ENCODE measurements at places on chromosomes 4 and X.

DNA sequence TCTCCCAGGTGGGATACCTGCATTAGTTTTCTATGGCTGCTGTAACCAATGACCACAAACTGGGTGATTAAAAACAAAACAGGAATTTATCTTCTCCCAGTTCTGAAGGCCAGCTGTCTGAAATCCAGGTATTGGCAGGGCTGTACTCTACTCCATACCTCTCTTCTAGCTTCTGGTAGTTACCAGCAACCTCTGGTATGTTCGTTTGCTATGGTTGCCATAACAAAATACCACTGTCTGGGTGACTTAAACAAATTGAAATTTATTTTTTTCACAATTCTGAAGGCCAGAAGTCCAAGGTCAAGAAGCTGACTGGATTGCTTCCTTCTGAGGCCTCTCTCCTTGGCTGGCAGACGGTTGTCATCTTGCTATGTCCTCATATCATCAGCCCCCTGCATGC is 642.1 kb upstream of the TENM3 start:
- DNase-seq, result no peak

DNA sequence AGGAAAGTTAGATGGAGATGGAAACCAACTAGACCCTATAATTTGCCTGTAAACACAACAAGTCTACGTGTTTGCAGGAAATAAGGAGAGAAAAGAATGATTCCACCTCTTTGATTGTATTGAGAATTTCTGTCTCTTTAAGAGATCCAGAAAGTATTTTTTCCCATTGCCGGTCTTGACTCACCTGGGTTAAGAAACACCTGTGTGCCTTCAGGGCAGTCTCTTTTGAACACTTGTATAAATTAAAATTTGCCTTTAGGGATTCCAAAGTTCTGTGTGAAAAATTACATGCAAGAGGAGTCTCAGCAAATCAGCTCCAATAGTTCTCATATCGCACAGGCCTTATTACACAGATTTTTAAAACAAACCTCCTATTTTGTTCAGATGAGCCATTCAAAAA is 46.0 kb upstream of the SMAD1 start:
- no peak for DNase-seq

DNA sequence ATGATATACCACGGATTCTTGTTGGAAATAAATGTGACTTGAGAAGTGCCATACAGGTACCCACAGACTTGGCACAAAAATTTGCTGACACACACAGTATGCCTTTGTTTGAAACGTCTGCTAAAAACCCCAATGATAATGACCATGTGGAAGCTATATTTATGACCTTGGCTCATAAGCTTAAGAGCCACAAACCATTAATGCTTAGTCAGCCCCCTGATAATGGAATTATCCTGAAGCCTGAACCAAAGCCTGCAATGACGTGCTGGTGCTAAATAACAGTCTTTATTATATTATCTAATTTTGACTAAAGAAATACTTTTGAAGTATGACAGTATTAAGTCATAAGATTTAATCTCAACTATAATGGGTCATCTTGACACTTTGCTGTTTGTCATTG is 18.9 kb downstream of the RAB33B start:
- no peak for DNase-seq

DNA sequence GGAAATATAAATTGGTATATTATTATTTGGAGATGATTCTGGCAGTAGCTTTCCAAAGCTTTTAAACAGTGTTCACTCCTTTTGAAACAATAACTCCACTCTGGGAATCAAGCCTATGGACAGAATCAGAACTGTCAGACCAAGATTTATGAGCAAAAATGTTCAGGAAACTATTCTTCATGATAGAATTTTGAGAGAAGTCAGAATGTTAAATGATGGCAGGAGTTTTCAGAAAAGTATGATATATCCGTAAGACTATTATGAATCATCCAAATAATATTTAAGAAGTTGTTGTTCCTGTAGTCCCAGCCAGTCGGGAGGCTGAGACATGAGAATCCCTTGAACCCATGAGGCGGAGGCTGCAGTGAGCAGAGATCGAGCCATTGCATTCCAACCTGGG is 50.5 kb upstream of the ADGRG2 start:
- no peak for DNase-seq

GRCh38 chr4:7328913-7329638 is 105.7 kb downstream of the PSAPL1 start:
- no peak for DNase-seq

DNA sequence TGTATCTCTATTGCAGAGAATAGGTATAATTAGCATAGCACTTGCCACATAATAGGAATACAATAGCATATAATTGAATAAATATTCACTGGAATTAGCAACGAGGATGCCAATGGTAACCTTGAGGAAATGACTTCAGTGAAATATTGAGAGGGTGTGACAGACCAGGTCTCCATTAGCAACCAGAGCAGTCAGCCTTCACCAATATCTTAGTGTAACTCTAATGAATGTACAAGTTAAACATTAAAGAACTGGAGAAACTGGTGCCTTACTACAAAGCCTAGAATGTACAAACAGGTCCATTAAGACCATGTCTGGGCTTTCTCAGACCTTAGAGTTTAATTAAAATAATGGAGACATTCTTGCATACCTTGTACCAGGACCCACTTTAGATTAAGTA is 143.0 kb downstream of the MAGEB17 start:
- no peak for DNase-seq

DNA sequence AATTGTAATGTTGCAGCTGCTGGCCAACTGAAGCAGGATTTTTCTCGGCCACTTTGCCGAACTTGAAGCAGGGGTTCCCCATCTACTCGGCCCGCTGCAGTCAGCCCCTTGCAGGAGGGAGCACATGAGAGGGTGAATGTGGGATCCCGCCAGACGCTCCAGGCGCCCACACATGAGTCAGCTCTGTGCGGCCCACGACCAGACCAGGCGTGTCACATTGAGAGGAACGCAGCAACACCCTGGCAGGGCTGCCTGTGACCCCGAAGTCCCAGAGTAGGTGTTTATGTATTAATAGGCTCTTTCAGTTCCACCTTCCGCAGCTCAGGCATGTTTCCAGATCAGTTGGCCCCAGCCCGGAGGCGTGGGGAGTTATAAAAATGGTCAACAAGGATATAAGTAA is 344.7 kb upstream of the PABPC4L start:
- DNase-seq, result no peak

DNA sequence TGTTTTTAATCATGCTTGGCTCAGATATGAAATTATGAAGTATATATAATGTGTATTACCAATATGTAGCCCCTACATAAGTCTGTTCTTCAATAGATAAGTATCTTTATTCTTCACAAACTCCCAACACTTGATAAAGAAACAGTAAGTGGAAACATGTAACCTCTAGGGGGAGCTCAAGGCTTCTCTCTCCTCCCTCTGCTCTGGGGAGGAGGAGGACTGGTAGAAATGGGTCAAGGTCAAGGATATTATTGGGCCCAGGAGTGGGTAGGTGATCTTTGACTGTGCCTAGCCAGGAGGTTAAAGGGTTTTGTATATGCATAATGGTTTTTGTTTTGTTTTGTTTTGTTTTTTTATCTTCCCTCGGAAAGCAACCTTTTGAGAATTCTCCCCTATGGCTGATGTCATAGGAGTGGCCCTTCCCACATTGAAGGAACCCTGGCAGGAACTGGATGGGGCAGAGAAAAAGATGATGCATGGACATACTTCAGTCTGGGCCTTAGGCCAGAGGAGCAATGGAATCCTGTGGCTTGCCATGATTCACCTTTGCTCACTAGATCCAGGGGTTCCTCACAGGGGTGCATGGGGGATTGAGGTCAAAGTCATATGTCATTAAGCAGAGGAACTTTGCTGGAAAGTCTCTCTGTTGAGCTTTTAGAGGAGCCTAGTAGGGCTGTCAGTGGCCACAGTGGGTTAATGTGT is 460.3 kb downstream of the MID1IP1 start:
- no peak for DNase-seq

DNA sequence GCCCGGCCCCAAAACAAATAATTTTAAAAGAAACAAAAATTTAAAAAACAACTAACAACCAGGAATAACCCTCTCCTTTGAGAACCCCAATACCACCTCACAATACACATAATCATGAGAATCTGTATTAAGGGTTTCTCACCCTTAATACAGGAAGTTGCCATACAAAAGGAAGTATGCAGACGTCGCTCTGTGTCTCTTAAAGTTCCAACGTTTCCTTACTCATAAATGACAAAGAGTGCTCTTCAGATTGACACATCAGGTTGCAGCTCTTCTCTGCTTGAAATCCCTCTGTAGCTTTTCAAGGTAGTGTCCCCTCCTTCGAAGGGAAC is 73.9 kb upstream of the IRF2 start:
- DNase-seq, result no peak

- no peak for DNase-seq
Observed at GRCh38 chr4:58274553-58274952, 1164.4 kb upstream of the IGFBP7 start.

GRCh38 chr4:16677001-16677944 is 221.2 kb downstream of the LDB2 start:
- DNase-seq, result no peak

GRCh38 chr4:5638316-5638715 is 70.0 kb downstream of the EVC2 start:
- DNase-seq, result no peak
